ENCODE measurements at places on chromosomes 6 and 20.

GRCh38 chr6:137715589-137716045 is 151.4 kb upstream of the TNFAIP3 start:
- no peak for DNase-seq

- peak; percentile 53 for DNase-seq
Observed at GRCh38 chr6:157274471-157275226, 48.7 kb downstream of the TMEM242 start.

GRCh38 chr6:7650878-7651277 is 60.9 kb downstream of the SNRNP48 start:
- no peak for DNase-seq

DNA sequence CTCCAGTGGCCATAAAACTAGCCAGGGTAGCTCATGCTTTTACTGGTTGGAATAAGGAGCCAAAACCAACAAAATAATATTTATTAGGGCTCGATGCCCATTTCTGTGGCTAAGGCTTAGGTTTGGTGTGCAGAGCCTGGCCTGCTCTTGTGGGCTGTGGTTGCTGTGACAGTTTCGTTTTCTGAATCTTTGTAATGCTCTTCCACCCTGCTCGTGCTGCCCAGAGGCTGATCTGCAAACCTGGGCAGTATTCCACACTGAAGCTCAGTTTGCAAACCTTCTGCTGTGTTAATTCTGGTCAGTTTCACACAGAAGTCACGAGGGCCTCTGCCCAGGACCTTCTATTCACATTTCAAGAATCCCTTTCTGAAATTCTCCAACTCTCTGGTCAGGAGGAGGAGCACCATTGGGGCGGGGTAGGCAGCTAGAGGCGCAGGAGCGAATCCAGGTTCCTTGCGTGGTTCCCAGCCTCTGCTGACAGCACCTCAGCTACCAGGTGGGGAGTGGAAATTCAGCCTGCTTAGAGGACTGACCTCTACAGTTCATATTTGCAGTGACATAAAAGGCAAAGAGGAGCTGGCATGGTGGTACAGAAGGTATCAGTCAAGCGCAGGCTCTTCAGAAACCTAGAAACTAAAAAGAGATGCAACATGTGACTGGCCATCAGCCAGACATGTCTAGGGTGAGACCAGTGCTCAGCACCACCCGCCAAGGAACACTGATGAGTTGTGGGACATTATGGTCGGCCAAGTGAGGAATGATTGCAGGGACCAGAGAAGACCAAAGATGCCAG is 14.3 kb upstream of the C20orf144 start:
- no peak for DNase-seq

GRCh38 chr20:12815231-12815768 is 193.5 kb upstream of the SPTLC3 start:
- DNase-seq = no peak

GRCh38 chr20:47274401-47275108 is 81.9 kb downstream of the ZMYND8 start:
- DNase-seq = no peak

Data from ascending aorta (tissue), 2 donors.